Activated naive CD8-positive, alpha-beta T cell treated with anti-CD3 and anti-CD28 coated beads, Interleukin-2, amount 10 ng/mL, durations not matched to agents 7 days and 5 days (primary cell): ENCODE measurements at places on chromosomes 16 and 17. TPM values are rescaled to one million over a fixed set of nuclear protein-coding genes. Genes with fewer than 3 reads are reported as not detected.

CA10 gene
- total RNA-seq: 0.20 TPM

- DNase-seq: peak; percentile 76
Observed at GRCh38 chr17:82892899-82893565, 53.2 kb upstream of the ZNF750 start.

DNA sequence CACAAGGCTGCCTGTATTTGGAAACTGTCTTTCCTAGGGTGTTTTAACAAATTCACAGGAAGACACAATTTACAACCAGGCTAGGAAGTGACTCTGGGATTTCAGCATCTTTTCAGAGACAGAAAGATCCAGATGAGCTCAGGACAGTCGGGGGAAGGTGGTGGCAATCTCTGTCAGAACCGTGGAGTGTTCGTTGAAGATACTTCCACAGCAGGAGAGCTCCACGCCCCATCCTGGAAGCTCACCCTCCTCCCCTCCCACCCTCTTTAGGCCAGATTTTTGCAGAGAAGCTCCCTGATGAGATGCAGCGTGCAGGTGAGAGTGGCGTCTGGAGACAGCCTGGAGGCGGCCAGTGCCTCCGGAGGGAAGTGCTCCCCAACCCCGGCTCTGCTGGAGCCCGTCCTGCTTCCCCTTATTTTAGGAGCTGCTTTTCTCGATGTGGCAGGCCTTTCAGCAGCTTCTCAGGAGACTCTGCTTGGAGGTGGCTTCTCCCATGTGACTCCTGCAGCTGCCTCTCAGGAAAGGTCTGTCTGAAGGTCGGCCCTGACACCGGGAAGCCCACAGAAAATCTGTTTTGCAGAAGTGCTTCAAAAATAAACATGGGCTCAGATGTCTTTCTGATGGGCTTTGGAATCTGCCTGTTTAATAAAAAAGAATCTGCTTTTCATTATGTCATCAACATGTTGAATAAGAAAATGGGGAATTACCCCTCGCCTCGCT, 186.4 kb upstream of the CHMP6 start:
- DNase-seq: no peak

LRRC46 gene
- 0.42 TPM for total RNA-seq

C16orf46 gene
- 0.53 TPM for total RNA-seq

CLEC18B gene
- total RNA-seq: 1.5 TPM

CORO7 gene
- total RNA-seq: 186 TPM

HOXB13 gene
- total RNA-seq: not detected

TP53TG3B gene
- total RNA-seq: not detected

DNA sequence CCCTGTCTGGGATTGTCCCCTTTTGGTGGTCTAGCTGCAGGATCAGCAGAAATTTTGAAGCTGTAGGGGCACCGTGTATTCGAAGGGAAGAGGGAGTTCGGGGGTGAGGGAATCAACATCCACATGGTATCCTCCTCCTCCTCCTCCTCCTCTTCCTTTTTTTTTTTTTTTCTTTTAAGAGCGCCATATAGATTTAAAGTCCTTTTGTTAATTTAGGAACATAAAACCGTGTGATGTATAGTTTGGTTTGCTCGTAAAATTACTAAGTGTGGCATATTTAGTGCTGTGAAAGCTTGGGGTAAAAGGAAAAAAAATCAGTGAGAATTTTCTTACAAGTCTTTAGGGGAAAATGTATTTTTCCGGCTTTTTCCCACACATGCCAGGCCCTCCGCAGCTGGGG, 50.1 kb upstream of the GSE1 start:
- no peak for DNase-seq

- DNase-seq: peak; percentile 81
Observed at GRCh38 chr17:38898812-38899348, 26.5 kb upstream of the LASP1NB start.

PIPOX gene
- total RNA-seq: 3.5 TPM

ABCC6 gene
- not detected for total RNA-seq

DNA sequence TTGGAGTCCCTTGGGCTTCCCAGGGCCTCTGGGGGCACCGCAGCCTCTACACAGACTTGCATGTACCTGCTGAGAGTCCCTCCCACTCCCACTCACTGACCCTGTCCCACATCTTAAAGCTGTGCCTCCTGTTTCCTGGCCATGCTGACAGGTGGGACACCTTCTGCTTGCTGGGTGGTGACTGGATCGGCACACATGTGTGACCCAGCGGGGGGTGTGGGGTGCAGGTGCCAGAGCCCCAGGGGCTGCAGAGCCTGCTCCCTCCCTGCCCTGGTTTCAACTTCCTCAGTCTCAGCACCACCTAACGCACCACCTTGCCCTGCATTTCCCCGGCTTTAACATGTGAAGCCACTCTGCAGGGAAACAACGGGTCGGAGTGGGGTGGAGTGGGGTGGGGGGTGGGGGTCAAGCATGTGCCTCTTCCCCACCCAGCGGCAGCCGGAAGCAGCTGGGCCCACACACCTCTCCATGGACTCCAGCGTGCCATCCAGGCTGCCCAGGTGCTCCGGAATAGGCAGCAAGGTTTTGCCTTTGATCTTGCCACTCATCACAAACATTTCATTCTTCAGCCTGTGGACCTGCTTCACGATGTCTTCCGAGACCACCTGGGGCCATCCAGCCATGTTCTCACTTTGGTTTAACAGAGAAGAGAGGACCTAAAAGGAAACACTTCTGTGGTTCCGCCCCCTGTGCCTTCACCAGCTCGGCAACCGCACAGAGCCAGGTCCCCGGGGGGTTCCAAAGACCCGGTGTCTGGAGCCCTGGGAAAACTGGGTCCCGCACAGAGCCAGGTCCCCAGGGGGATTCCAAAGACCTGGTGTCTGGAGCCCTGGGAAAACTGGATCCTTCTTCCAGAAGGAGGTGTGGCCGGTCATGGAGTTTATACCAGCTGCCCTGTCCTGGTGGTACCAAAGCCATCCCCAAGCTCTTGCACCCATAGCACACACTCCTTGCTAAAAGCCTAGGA, 4.7 kb downstream of the DNAH17 start:
- no peak for DNase-seq

CCDC200 gene
- not detected for total RNA-seq

DNA sequence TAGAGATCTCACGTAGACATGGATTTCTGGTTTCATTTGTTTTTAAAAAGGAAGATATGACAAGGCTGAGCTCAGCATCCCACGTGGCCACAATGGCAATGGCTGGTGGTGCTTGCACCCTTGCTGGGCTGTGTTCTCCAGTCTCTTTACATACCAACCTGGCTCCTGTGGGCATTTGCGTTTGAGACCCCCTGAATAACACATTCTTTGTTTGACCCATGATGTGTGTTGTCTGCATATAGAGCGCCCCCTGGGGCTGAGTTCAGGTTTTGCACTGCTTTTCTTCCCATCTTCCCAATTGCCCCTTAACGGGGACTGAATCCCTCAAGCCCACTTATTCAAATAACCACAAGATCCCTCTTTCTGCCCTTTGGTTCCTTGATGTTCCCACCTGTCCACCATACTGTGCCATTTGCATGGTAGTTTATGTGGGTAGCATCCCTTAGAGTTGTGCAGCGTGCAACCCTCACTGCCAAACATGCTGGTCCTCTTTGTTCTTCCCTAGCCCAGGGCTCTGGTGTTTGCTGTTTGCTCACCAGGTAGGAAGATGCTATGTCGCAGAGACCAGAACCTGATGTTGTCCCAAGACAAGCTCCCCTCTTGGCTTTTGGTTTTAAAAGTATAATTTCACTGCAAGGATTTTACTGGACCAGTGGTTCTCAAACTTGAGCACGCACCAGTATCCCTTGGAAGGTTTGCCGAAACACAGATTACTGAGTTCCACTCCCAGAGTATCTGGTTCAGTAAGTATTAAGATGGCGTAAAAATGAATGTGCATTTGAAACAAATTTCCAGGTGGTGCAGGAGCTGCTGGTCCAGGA, 38.5 kb upstream of the NKD1 start:
- peak; percentile 51 for DNase-seq

DNA sequence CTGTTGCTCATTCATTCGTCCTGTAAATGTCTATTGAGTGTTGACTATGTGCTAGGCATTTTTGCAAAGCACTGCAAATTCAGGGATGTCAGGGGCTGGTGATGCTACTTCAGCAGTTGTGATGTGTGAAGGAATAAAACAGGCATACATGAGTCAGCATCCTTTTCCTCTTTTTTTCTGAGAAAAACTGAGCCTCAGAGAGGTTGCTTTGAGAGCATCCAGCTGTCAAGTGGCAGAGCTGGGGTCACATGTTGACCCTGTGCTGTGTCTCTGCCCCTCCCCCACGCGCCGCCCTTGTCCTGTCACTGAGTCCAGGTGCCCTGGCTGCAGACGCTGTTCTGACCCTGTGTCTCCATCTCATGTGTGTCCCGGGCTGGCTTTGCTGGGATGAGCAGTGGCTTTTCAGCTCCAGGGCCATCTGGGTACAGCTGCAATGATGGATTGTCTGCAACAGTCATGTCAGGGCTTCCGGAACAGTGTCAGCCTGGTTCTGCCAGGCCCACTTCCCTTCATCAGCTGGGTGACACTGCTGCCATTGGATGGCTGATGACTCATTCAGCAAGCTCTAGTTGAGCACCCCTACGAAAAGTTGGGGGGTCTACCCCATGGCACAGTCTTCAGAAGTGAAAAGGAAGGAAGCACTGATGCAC, 14.9 kb downstream of the SEC14L5 start:
- DNase-seq: no peak

VAT1L gene
- not detected for total RNA-seq

DNA sequence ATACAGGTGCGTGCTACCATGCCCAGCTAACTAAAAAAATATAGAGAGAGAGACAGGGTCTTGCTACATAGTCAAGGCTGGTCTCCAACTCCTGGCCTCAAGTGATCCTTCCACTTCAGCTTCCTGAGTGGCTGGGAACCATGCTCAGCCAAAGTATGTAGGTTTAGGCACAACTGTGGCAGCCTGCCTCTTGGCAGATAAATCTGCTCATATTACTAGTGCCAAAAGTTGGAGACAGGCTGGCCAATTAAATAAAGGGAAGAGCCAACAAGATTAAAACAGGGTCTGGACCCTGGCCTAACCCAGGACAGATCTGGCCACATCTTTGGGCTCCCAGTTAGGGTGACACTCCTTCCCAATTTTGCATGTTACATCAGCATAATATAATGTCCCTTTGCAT, 151.7 kb downstream of the CBLN1 start:
- DNase-seq: no peak

BIRC5 gene
- total RNA-seq: 54.9 TPM

DNA sequence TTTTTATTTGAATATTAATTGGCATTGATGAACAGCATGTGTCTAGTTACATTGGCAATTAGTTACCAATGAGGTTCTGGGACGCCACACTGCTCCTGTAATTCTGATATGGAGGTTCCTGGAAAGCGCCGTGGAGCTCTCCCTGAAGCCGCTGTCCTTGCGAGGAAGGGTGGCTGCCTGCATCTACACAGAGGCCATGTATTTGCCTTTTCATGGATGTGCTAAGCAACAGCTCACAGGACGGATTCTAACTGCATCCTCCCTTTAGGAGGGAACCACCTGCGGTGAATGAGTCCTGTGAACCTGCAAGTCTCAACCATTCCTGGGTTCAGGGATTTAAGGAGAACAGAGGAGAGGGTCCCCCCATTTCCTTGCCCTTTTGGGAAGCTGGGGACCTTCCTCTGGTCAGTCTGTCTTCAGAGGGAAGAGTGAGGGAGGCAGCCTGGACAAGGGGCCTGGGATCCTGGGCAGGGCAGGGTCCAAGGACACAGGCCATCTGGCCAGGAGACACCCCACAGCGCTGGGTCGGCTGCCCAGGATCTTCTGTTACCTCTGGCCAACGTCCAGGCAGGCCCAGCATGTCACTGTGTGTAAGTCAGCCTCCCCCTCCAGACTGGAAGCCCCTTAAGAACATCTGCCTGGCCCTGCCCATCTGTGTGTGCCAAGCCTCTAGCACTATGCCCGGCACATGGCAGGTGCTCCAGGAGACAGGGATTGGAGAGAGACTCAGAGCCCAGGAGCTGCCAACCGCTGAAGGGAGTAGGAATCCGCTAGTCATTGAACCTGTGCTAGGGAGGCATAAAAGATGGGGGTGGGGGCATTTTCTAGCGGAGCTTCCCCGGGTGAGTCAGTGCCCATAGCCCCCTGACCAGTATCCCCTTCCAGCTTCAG, 314.1 kb upstream of the TNRC6C start:
- no peak for DNase-seq

GRCh38 chr17:205148-205669, 23.8 kb upstream of the DOC2B start:
- DNase-seq: no peak

DNA sequence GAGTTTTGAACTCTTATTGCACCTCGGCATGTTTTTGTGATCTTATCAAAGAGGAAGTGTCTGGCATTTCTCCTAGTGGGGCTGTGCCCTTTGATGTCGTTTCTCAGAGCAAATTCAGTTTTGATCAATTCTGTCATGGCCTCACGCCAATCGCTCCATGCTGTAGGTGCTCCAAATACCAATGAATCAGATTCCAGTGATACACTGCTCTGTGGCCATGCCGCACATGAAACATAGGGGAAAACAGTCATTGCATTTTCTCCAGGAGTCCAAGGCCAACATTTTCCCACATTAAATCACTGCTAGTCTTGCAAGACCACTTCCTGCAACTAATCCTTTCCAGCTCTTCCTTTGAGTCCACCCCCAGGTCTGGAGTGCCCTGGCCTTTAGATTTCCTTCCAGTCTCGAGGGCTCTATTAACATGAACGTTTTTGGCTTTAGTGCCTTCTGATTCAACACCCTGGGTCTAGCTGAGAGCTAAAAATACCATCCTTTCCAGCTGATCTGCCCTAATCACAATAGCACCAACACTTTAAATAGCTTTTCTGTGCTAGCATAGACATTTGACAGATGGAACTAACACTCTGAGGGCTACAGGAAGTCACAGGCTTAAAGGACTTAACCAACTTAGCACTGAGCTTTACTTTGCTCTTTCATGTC, 18.2 kb upstream of the RASL10B start:
- DNase-seq: no peak

KRTAP3-3 gene
- total RNA-seq: not detected

DNA sequence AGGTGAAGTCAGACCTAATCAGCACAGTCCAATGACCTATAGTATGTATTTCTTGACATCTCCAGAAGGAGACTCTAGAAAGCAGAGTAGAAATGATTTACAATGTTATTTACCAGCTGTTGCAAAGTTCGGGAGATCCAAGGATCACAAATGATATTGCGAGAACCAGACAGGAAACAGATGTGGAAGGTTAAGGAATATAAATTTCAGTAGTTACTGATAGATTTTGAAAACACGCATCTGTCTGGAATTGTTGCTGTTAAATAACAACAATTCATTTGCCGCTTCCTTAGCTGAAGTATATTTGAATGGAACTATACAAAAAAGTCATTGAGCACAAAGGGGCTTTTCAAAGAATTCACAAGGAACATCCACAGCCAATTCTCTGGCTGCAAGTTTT, 72.0 kb downstream of the STXBP4 start:
- no peak for DNase-seq

DNA sequence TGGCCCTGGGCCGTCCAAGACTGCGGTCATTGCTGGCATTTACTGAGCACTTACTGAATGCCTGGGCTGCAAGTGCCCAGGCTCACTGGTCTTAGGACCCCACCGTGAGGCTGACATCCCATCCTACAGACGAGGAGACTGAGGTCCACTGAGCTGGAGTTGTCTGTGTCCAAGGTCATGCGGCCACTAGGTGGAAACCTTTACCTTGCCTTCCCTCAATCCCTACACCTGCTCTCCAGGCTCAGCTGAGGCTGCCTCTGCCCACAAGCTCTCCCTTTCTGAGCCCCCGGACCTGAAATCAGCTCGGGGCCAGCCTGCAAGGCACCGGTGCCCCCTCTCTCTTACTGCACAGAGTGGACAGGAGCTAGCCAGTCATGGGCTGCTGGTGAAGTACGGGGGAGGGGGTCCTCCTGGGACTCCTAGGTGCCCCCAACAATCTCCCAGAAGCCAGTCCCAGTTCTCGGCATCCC, 1.5 kb downstream of the CASKIN1 start:
- peak; percentile 49 for DNase-seq

- DNase-seq: no peak
Observed at GRCh38 chr17:50346313-50347116, 589 bp downstream of the XYLT2 start.
